IPS-NIHi11 (cell line): ENCODE measurements at places on chromosomes 3 and 15.

DNA sequence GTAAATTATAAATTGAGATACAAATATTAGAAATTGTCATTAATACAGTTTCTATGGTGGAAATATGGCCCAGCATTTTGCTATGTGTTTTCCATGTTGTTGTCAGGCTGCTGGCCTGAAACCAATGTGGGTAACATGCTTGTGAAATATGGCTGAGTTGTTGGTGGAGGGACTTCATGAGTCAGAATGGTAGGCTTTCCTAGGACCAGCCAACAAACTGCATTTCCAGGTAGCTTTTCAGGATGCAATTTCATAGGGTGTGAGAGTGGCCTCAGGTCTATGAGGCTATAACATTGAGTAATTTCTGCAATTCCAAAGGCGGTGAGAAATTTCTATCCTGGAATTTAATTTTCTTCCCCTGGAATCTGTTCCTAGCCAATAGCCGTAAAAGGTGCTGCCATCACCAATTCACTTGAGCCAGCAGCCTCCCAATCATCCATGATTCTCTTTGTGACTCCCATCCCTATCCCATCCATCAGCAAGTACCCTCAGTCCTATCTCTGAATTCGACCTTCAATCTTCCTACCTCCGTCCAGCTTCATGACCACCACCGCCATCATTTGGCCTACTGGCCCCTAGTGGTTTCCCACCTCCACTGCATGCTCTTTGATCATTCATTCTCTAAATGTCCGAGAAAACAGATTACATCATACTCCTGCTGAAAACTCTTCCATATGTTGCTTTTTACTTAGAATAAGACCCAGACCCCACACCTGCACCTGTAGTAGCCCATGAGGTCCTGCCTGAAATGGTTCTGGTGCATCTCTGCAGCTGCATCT lies 276.6 kb upstream of the CFAP20DC start:
- DNase-seq: peak; percentile 34

GRCh38 chr3:54771050-54771449 lies 156.8 kb downstream of the LRTM1 start:
- DNase-seq: no peak

DNA sequence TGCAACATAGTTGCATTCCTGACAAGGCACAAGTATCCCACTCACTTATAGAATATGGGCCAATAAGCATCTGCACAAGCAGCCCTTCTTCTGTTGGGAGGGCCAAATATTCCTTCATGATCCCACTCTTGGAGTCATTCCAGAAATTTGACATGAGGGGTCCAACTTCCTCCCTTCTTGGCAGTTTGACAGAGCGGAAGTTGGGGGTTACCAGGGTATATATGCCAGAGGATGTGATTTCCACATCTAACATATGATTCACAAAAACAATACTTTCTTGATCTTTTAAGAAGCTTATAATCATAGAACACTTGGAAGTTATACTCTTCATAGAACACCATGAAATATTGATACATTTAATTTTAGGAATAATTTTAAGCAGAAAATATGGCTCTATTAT lies 100.9 kb upstream of the CRBN start:
- no peak for DNase-seq

DNA sequence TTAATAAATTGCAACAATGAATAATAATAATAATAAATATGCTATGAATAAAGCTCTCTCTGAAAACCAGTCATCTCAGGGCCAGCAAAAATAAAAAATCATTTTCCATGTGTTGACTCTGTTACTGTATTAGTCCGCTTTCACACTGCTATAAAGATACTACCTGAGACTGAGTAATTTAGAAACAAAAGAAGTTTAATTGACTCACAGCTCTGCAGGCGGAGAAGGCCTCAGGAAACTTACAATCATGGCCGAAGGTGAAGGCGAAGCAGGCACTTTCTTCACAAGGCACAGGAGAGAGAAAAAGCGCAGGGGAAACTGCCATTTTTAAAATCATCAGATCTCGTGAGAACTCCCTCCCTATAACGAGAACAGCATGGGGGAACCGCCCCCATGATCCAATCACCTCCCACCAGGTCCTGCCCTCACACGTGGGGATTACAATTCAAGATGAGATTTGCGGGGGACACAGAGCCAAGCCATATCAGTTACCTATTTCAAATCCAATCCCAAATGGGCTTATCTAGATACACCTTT lies 224.1 kb downstream of the IGSF11 start:
- no peak for DNase-seq

GRCh38 chr15:45417303-45417950 lies 39.1 kb upstream of the GATM start:
- DNase-seq: no peak

DNA sequence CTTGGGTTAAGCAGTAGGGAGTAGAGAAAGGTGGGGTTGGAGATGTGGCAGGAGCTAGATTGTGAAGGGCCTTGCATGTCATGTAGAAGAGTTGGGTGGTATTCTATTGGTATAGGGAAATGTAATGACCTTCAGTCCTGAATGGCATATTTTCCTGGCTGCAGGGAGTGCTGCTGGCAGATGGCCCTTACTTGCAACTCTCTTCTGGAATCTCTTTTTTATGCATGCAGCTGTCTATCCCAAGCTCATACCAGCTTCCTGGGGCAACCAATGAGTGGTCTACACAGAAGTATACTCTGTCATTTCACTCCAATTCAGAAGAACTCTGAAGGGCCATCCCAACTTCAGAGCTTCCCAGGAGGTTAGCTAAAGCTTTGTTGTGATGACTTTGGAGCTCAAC lies 144.7 kb upstream of the ANKRD28 start:
- no peak for DNase-seq

GRCh38 chr15:42994546-42994945 lies 74.0 kb upstream of the TTBK2 start:
- DNase-seq: no peak

GRCh38 chr3:139985576-139985975 lies 50.6 kb downstream of the CLSTN2 start:
- DNase-seq: no peak

DNA sequence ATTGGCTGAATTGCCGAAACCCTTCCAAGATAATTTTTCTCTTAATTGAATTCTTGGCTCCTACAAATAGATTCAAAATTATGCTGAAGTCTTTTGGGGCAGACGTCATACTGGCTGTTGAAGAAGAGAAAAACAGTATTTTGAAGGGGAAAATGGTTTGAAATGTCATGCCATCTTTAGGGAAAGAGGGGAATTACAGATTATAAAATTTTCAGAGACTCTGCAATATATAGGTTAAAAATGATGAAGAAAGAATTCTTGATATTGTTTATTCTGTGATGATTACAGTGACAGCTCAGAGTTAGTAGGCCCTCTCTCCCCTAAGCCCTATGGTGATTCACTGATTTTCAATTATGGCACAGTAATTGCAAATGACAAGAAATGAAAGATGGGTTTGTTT lies 86.1 kb downstream of the CGNL1 start:
- no peak for DNase-seq

DNA sequence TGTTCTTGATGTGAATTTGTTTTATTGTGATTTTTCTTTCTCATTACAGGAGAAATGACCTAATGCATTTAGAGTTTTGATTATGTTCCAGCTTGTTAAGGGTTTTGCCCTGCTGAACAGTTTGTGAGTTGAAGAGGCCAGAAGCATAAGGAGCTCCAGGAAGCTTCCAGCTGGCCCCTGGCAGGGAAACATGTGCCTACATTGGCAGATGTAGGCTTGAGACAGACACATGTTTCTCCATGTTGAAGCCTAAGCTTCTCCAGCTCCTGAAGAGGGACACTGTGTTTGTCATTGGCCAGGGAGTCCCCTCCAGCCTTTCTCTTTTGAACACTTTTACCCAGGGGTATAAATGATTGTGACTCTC lies 88.4 kb downstream of the ASB7 start:
- DNase-seq: no peak

DNA sequence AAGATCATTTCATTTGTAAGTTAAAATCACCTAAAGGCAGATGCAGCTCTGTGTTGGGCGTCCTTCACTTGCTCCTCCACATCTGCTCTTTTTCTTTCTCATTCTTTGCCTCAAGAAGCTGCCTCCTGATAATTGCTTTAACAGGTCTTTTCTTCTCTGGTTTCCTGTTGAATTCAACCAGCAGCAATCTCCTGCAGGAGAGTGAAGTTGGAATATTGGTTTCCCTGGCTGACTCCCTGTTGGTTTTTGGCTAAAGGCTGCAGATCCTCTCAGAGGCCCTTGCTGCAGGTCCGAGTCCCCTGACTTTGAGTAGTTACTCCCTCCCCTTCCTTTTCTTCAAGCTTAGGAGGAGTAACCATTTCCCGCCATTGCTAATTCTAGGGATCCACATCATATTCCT lies 4.2 kb downstream of the TP63 start:
- DNase-seq: peak; percentile 43

DNA sequence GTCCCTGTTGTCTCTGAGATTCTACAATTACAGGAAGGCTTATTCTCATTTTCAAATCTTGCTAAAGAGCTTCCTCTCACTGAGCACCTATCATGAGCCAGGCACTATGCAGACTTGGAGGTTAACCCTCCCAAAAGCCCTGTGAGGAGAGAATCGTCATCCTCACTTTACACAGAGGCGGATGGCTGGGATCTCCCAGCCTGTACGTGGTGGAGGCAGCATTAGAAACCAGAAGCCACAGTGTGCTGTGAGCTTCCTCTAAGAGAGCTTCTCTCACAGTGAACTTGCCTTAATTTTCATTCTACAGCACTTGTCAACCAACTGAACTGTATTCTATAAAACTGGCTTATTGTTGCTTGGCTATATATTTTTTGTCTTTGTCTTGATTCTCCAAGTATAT lies 6.1 kb upstream of the DGKG start:
- DNase-seq: no peak
